ENCODE measurements at places on chromosomes 2 and 18.

- DNase-seq, result peak; percentile 34
Measured at GRCh38 chr2:219603771-219604170, 6.1 kb downstream of the STK11IP start.

DNA sequence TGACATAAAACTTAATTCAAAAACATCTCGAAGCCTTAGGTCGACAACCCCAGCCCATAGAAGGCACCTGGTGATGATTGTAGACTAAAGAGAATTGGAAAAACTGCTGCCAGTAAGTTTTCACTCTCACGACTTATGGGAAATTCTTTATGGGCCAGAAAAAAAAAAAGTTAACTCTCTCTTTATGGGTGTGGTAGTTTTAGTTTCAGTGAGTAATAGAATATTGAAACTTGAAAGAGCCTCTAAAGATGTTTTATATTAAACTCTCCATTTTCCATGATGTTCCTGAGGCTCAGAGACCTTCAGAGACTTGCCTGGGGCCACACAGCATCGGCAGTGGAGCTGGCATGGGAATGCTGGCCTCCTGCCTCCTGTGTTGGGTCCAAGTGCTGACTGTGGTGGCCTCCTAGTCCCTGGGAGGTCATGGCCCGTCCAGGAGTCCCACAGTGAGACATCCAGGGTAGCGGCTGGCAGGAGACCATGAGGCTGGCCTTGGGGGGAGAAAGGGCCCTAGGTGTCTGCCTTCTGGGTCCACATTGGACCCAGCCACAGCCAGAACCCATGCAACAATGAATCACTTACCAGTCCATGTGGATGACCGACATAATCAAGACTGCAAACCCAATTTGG, 158.9 kb downstream of the SEPTIN10 start:
- no peak for DNase-seq

DNA sequence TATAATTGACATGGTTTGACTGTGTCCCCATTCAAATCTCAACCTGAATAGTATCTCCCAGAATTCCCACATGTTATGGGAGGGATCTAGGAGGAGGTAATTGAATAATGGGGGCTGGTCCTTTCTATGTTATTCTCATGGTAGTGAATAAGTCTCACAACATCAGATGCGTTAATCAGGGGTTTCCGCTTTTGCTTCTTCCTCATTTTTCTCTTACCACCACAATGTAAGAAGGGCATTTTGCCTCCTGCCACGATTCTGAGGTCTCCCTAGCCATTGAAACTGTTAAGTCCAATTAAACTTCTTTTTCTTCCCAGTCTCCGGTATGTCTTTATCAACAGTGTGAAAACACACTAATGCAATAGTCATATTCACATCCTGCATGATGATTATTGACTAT, 1073.3 kb upstream of the CDH2 start:
- DNase-seq, result no peak

- DNase-seq, result no peak
Measured at GRCh38 chr2:104938231-104938941, 84.5 kb downstream of the POU3F3 start.

DNA sequence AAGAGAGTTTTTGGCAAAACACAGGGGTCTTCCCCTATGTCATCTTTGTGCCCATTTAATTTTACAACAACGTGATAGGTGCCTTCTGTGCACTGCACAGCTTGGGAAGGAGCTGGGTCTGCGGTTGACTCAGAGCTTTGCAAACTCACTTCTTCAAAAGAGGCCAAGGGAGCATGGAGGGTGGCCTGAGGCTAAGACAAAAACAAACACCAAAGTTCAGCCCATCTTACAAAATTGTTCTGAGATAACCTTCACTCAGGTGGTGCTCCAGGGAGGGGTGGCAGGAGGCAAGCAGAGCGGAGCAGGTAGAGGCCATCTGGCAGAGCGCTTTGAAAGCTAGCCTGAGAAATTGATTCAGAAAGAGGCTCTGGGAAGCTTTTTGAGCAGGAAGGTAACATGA, 9.8 kb downstream of the SOWAHC start:
- no peak for DNase-seq

- no peak for DNase-seq
Measured at GRCh38 chr2:75982719-75983118, 272.0 kb upstream of the GCFC2 start.

- DNase-seq, result no peak
Measured at GRCh38 chr2:150167711-150168110, 319.8 kb downstream of the RND3 start.

DNA sequence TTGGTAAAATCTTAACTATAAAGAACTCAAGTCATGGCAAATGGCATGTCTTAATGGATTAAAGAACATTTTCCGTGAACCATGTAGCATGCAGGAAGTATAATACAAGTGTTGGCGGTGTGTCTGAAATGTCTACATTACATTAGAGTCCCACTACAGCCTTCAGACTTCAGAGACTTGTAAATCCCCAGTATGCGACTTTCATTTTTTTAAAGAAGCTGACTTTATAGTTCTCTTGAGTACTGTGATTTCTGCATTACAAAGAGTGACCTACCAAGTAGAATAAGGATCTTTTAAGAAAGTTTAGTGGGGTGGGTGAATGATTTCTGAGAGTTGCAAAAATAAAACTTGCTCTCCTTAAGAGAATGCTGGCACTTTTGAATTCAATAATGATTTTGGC, 140.7 kb upstream of the FN1 start:
- DNase-seq, result no peak

- DNase-seq, result no peak
Measured at GRCh38 chr2:69196327-69197117, 183.5 kb downstream of the ANTXR1 start.

DNA sequence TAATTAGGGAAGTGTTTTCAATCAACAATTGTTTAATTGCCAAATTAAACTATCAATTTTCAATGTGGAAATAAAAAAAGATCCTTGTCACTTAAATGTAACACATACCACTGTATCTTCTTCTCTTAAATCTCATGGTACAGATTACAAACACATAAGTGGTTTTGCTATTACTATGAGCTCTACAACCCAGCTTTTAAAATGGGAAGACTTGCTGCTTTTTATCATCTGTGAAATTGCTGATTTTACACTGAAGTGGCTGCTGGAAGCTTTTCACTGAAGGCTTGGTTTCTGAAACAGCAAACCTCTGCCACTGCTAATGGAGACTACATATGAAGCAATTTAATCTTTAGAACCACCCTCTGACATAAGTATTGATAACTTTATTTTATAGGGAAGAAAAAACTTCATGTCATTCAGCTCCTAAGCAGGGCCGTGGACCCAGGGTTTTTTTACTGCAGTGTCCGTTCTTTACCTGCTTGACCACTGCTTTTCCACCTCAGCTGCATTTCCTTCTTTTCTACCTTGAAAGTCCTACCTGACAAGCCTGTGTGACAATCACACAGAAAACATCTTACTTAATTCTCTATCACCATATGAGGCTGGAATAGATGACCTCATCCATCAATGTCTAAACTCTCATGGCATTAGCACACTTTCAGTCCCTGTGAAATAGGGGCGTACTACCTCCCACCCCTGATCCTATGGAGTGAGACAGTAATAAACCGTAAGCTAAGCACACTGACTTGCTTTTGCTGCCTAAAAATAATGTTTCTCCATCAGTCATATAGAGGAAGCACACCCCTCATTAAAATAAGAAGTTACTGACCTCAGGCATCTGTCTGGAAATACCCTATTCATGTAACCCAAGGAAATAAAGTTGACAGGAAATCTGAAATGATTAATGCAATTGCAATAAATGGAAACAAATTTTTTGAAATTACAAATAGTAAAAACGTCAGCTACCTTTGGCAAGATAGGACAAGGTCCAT, 19.2 kb upstream of the SLC8A1 start:
- no peak for DNase-seq

- no peak for DNase-seq
Measured at GRCh38 chr2:124034265-124034664, 9.2 kb downstream of the CNTNAP5 start.

GRCh38 chr2:126828051-126828450, 70.6 kb upstream of the TEX51 start:
- no peak for DNase-seq

DNA sequence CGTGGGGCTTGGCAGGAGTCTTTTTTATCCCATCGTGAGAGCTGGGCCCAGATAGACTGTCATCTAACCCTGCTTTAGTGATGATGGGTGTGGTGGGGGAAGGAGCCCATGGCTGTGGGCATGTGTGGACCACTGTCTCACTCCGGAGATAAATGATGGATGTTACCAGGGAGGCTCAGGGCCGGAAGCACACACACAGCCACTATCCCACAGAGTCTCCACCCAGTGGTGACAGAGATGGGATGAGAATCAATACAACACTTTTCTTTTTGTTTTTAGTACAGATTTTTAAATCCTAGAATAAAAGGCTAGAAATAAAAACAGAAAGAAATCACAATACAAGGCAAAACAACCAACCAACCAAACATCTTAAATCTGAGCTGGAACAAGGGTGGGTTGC, 233.4 kb downstream of the SOX11 start:
- no peak for DNase-seq

DNA sequence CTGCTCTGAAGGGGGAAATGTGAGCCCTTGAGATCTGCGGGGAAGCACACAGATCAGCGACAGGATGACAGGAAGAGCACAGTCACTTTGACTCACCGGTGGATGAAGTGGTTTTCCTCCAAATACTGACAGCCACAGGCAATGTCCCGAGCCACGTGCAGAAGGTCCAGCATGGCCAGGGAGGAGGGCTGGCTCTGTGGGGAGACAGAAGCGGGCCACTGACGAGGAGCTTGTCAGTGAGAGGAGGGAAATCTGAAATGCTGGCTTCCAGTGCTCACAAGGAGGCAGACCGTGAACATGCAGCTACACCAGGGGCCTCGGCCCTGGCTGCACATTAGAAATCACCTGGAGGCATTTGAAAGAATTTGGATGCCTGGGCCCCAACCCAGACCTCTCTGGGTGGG, 98.7 kb downstream of the CLIP4 start:
- DNase-seq, result no peak

DNA sequence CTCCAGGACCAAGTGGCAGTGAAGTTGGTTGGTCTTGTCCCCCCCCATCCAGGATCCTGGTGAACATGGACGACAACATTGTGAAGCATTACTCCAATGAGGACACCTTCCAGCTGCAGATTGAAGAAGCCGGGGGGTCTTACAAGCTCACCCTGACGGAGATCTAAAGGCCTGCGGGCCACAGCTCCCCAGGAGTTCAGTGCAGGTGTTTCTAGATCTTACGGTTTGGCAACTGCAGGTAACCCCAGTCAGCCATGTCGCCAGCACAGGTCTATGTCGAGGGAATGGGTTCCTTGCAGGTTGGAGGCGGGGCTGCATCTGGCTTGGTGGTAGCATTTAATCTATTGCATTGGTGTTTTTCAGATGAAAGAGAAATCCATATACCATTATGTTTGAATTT, 42.8 kb upstream of the KLF11 start:
- no peak for DNase-seq

- no peak for DNase-seq
Measured at GRCh38 chr2:145741636-145742035, 1221.7 kb upstream of the ZEB2 start.

DNA sequence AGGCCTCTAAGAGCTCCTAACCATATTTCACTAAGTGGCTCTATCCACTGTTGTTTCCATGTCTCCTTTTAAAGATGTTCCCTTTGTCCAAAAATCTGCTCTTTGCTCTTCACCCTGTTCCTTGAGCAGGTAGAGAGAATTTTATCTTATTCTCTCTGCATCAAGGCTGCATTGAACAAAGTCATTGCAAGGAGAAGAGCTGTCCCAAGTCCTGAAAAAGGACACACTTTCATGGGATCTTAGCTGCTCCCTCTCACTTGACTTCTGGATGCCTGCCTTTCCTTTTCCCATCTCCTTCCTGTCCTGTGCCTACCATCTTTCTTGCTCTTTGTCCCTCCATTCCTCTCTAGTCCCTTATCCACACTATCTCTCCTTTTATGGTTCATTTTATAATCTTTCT, 235.2 kb upstream of the THSD7B start:
- no peak for DNase-seq

- no peak for DNase-seq
Measured at GRCh38 chr2:152497481-152498052, 162.6 kb downstream of the FMNL2 start.

- peak; percentile 10 for DNase-seq
Measured at GRCh38 chr2:64751286-64752260, 97.9 kb upstream of the SERTAD2 start.

DNA sequence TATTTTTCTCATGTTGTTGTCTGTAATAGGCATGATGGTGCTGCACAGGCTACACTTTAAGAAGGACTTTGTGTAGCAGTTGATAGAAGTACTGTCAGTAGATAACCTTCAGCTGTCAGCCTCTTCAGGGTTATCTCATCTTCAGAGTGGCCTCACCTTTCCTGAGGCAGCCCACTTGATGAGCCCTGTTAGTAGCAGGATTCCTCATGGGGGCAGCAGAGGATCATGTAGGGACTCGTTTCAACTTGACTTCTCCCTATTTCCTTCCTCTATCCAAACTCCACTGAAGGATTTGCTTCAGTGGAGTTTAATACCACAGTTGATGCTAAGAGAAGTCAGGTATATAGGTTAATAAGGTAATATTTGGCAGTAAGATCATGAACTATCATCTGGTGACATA, 530.3 kb upstream of the FSIP2 start:
- DNase-seq, result no peak

DNA sequence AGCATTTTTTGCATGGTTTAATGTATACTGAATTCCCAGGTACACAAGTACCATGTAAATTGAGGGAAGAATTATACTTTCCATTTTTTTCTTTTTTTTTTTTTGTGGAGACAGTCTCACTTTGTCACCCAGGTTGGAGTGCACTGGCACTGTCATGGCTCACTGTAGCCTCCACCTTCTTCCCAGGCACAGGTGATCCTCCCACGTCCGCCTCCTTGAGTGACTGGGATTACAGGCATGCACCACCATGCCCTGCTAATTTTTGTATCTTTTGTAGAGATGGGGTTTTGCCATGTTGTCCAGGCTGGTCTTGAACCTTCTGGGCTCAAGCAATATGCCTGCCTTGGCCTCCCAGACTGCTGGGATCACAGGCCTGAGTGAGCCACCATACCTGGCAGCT, 3.8 kb downstream of the HSPE1 start:
- no peak for DNase-seq

GRCh38 chr2:100106460-100106859, 35.9 kb downstream of the AFF3 start:
- no peak for DNase-seq

GRCh38 chr18:76514573-76514972, 19.5 kb upstream of the ZNF516 start:
- DNase-seq, result no peak

GRCh38 chr2:26017464-26018183, 16.3 kb upstream of the RAB10 start:
- DNase-seq, result no peak

- DNase-seq, result no peak
Measured at GRCh38 chr2:132593171-132593570, 76.8 kb downstream of the LYPD1 start.

GRCh38 chr18:34131006-34131405, 93.7 kb downstream of the NOL4 start:
- DNase-seq, result no peak

DNA sequence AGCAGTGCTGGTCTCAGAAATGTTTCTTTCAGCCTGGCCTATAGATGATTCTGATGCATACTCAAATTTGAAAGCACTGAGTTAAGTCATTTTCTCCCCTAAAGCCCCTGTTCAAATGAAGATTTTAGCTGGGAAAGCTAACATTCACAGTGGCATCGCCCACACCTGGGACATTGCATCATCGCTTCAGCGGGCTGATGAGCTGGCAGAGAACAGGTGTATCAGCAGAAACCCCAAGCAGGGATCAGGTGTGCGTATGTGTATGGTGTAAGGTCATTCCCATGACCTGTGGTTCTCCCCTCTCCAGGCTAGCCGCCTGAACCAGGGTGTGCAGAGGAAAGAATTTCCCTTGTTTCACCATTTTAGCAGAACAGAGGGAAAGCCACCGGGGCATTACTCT, 56.3 kb downstream of the EPAS1 start:
- DNase-seq, result no peak

GRCh38 chr2:202327858-202328257, 48.3 kb upstream of the BMPR2 start:
- DNase-seq, result no peak

Measured in CD4-positive, alpha-beta T cell (primary cell).